ENCODE measurements at places on chromosomes 1 and 21.

- no peak for DNase-seq
Measured at GRCh38 chr21:42155045-42155855, 63.7 kb upstream of the ABCG1 start.

DNA sequence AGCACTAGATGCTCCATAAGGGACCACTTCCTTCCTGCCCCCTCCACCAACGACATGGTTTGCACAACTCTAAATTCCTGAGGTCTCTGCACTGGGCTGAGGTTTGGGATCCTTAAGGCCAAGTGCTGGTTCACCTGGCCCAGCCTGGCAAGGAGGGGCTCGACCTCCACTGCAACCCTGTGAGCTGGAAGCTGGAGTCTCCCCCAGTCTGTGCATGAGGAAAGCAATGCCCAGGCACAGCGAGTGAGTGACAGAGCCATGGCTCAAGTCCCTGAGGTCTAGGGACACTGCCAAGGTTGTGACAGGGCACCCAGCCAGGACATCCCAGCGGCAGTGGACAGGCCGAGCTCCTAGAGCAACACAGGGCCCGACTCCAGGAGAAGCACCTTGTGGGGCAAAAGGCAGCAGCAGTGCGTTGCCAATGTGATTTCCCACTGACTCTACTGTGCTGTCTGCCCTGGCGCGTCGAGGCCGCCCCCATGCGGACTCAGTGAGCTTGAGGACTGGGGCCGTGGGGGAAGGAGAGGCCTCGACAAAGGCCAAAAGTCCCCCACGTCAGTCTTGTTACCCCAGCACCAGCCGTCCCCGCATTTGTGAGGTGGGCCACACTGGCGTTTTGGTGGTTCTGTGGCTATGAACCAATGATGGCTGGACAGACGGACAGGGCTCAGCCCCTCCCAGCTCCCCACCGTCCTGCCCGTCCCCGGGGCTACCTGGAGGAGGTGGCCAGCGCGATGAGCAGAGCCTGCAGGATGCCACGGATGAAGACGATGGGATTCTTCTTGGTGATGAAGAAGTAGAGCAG lies 30.0 kb downstream of the PODN start:
- no peak for DNase-seq

GRCh38 chr1:228988664-228989063 lies 253.4 kb downstream of the RHOU start:
- DNase-seq = no peak

GRCh38 chr1:39652554-39652953 lies 13.1 kb upstream of the HEYL start:
- no peak for DNase-seq

DNA sequence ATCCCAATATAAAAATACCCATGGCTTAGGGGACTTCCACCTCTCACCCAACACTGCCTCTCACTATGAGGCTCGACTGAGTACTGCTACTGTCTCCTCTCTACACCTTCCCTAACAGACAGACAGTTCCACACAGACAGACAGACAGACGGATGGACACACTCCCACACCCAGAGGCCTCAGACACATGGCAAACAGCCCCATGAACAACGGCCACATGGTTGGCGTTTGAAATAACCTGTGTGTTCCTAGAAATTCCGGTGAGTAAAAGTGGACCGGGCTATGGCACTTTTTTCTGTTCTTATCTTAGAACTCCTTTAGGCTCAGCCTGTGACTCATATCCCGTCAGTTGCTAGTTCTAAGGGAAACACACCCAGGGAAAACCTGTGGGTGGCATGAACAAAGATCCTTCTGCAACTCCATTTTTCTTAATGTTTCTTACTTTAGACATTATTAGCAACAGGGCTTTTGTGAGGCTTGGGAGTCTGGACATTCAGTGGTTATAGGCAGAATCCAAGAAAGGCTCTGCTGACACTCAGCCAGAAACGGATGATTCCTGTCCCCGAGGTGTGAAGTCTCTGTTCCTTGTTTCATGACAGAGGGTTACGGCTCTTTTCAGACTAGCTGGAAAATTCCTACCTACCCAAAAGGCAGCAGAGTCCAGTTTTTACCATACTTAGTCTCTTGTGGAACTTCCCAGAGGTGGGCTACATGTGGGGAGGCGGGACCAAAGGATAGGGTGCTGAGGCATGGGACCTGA lies 90.5 kb upstream of the TLR5 start:
- no peak for DNase-seq

- no peak for DNase-seq
Measured at GRCh38 chr1:199422206-199422605, 605.3 kb upstream of the NR5A2 start.

- no peak for DNase-seq
Measured at GRCh38 chr1:8883491-8883890, 5.0 kb upstream of the ENO1 start.

DNA sequence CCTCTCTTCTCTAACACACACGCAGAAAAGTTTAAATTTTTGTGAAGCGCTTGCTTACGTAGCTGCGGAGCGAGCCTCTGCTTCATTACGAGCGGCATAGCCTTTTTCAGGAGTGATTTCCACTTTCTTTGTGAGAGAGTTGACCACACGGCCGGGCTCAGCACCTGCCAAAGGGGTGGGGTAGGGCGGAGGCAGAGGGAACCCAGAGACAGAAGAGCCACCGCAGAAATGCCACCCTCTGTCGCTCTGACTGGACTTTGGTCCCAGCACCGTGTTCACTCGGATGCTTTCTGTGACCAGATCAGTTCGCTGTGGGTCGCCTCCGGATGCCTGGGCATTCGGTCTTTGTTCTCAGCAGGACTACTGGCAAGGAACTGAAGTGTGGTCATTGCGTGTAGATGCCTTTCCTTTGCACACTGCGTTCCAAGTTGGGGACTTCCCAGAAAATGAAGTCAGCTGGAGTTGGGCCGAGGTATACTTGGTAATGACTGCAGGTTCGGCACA lies 883 bp downstream of the CHODL start:
- DNase-seq = no peak

Data from T-helper 22 cell (primary cell).